Hippocampal formation (tissue), 2 donors: ENCODE measurements at places on chromosomes 2 and 18.

GRCh38 chr2:158963071-158963470 is 5.4 kb upstream of the TANC1 start:
- no peak for DNase-seq

DNA sequence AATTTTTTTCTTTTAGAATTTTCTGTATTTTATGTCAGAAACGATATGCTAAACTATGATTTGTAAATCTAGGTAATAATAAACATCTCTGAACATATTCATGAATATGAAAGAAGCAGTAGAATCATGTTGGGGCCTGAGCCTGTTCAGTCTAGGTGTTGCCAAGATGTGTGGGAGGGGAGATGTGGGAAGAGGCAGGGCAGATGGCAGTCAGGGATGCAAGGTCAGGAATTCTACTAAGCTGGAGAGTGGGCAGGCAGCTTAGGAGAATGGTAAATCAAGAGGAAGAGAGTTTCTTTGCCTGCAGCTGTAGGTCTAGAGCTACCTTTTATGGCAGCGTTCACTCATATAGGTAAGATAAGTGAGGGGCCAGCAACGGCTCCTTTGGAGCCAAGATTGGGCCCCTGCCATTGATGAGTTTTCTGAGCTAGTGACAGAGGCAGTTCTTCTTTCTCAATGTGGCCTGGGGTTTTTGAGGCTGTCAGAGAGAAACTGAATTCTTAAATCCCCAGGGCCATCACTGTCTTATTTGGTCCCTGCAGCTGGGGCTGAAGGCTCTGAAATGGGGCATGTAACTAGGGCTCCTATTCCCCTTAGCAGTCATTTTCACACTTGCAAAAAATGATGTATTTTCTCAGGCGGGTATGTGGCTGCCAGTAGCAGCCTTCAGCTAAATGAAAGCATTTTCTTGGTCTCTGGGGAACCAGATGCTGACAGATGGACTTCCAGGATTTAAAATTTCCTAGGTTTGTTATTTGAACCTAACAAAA is 232.8 kb downstream of the PIK3C3 start:
- no peak for DNase-seq

GRCh38 chr2:109386004-109386695 is 227.6 kb downstream of the SEPTIN10 start:
- DNase-seq, result no peak

GRCh38 chr2:127953128-127953718 is 67.5 kb upstream of the AMMECR1L start:
- DNase-seq, result peak; percentile 23

- DNase-seq, result no peak
These were observed 333.4 kb downstream of the GBX2 start for GRCh38 chr2:235834781-235835180.

DNA sequence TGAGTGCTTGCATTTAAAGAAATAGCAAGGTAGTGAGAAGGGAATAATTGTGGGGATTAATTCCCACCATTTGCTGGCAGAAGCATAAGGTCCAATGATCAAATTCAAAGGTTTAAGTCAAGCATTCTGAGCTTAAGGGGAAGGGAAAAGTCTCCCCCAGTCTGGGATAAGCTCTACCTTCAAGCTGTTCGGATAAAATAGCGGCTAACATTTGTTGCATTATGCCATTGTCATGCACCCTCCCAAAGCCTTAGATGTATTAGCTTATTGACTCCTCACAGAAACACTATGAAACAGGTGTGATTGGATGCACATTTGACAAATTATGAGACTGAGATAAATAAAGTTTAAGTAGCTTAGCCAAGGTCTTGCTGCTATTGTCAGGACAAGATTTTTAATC is 52.2 kb upstream of the TGIF1 start:
- DNase-seq, result no peak

- no peak for DNase-seq
These were observed 293.6 kb upstream of the CCDC68 start for GRCh38 chr18:55252901-55253300.
